Colonic mucosa (tissue), 4 donors: ENCODE measurements at places on chromosomes 4 and X. TPM values are rescaled to one million over a fixed set of nuclear protein-coding genes. Genes with fewer than 3 reads are reported as not detected.

Gene CRMP1
- 0.49 TPM for total RNA-seq

Gene TMSB15A
- 0.88 TPM for total RNA-seq

Gene DDIT4L
- not detected for total RNA-seq

Gene TRMT2B
- 24.8 TPM for total RNA-seq

Gene UGT2A2
- total RNA-seq = not detected

Gene PPARGC1A
- total RNA-seq = 44.4 TPM

Gene SMPX
- 2.4 TPM for total RNA-seq
